ENCODE measurements at places on chromosomes 5 and 9.

- no peak for DNase-seq
Observed at GRCh38 chr9:94638335-94639060, 820 bp downstream of the FBP1 start.

DNA sequence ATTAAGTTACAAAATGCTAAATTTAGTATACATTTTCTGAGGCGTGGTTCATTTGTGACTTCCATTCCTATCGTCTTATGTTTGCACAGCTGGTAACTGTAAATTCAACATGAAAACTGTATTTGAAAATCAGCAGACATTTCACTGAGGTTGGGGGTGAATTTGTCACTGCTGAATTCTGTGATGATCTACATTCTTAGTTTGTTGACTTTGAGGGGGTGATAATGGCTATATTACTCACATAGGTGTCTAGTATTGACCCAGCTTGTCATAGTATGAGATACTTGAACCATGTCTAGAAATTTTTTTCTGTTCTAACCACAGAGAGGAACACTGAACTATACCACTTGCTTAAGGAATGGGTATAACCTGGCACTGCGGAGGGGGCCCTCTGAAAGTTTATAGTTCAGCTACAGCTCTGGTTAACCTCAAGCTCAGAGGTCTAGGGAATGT, 313.3 kb downstream of the PIK3R1 start:
- DNase-seq: no peak

DNA sequence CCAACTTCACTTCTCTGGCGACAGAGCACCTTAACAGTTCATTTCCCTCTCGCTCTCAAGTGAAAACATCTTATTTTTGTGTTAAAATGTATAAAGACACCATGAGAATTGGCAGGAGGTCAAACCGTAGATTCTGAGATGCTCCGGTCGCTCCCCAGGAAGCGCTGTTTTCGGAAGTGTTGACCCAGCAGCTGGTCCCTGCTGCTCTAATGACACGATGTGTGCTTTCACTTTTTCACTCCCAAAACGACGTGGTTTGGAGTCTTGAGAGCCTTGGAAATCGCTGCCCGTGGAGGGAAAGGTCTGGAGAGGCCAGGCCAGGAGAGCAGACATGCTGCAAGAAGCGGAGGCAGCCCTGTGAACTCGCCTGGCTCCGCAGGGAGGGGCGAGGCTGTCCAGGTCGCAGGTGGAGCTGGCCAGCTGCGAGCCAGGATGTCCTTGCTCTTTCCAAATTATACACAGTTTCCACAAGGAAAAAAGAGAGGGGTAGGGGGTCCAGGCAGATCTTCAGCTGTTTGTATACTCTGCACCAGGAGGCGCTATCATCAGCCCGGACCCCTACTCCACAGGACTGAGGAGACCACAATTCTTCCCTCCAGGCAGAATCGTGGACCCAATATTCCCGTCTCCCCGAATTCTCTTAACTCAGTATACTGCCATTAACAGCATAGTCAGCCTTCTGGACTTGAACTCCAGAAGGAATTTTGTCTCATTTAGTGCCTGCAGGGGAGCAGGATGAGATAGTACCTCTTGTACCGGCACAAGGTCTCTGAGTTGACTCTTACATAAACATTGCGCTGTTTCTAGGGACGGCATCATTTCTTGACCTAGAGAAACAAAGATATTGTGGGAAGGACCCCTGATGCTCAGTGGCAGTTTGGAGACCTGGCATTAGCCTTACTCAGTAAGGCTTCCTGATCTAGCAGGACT, 248.6 kb upstream of the ANKRD55 start:
- DNase-seq: no peak

GRCh38 chr9:92501671-92502393, 19.5 kb upstream of the ASPN start:
- DNase-seq: peak; percentile 2

- DNase-seq: no peak
Observed at GRCh38 chr5:139764886-139765408, 30.7 kb upstream of the PSD2 start.

DNA sequence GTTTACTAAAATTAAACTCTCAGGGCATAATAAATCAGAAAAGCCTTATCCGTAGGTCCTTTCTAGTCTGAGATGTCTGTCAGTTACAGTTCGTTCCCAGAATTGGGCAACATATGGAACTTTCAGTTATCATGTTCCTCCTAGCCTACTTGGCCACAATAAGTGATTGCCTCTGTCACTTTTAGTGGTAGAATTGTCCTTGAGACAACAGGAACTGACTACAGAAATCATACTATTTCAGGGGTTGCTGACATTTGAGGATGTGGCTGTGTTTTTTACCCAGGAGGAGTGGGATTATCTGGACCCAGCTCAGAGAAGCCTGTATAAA, 956 bp downstream of the ZNF189 start:
- no peak for DNase-seq

DNA sequence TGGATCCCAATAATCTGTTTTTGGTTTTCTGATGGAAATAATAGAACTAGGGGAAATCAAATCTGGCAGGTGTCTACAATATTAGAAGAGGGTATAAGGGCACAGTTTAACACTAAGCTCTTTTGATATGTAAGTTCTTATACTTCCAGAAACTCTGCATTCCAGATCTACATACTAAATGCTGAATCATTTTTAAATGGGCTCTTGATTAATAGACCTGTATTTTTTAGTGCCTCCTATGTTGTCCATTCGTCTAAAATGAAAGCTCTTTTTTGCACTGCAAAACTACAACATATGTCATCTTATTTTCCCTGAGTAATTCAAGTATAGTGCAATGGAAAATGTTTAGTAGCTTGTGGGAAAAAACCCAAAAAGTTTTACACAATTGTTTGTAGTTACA, 44.2 kb downstream of the NR6A1 start:
- DNase-seq: no peak

DNA sequence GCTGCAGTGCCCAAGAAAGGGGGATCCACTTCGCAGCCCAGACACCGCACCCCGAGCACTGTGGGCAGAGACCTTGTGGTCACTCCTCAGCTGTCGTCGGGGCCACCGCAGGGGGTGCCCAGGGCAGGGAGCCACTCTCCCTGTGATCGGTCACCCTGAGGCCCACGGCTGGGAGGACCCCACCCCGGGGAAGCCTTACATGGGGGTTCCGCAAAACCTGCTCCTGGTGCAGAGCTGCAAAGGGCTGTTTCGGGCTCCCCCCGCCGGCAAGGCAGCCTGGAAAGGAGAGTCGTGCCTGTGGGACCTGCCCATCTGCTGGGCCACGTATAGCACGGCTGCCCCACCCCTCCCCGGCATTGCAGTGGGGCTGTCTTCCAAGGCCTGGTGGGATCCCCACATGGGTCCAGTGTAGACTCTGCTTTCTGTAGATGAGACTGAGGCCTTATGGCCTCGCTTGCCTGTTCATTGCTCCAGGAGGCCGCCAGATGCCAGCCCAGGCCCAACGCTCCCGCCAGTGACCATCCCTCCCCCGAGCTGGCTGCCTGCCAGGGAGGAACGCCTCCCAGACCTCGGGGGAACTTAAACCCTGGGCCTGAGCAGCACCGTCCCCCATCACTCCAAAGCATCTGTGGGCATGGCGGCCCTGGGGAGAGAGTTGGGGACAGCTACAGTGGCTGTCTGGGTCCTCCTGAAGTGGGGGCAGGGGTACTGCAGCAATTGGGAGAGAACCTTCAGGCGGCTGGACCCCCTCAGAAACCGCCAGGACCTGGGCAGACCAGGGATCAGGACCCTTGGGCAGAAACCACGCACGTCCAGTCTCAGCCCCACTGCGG, 1.6 kb upstream of the DNLZ start:
- DNase-seq: no peak

DNA sequence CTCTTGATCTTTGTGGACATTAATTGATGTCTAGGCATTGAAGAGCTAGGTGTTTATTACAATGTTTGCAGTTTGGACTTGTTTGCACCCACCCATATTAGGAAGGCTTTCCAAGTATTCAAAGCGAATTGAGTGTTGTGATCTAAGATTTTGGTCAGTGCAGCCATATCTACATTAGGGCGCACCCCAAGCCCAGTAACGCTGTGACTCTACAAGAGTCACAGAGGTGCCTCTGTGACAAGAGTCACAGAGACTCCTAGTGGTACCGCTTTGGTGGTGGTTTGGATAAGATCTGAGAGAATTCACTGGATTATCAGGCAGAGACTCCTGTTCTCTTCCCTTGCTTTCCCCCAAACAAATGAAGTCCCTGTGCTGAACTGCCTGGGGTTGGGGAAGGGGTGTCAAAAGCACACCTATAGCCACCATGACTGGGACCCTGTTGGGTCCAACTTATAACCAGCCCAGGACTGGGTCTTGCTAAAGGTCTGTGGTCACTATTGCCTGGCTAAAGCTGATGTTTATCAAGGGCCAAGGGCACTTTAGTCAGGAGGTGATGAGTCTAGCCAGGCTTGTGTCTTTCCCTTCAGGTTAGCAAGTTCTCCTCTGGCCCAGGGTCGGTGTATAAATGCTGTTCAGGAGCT, 114.1 kb upstream of the RIOK2 start:
- no peak for DNase-seq

GRCh38 chr5:72244862-72245371, 75.1 kb downstream of the MRPS27 start:
- no peak for DNase-seq

DNA sequence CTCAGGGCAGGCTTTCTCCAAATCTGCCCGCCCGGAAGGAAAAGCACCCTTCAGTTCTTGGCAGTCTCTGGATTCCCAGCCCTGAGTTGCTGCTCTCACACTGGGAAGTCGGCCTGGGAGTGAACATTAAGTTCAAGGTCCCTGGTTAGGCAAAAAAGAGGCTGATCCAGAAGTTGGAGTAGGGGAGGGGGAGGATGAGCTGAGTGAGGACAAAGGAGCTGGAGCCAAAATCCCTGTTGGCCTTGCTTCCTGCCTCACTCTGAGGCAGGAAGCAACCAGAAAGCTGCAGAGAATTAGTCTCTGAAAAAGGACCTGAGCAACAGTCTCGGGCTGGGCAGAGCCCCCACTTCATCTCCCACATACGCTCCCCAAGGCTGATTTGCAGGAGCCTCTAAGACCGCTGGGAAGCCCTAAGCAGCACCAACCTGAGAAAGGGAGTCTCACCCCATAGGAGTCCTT, 15.0 kb upstream of the RPS14 start:
- no peak for DNase-seq

DNA sequence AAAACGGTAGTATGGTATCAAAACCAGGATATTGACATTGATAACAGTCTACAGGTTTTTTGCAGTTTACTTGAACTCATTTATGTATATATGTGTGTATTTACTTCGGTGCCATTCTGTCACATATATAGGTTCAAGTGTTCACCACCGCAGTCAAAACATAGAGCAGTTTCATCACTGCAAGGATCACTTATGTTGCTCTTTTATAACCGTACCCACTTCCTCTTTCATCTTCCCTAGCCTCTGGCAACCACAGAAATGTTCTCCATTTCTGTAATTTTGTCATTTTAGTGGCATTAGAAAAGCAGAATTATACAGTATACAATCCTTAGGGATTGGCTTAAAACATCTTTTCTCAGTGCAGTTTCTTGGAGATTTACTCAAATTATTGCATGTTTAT, 90.3 kb downstream of the SH3GL2 start:
- no peak for DNase-seq

DNA sequence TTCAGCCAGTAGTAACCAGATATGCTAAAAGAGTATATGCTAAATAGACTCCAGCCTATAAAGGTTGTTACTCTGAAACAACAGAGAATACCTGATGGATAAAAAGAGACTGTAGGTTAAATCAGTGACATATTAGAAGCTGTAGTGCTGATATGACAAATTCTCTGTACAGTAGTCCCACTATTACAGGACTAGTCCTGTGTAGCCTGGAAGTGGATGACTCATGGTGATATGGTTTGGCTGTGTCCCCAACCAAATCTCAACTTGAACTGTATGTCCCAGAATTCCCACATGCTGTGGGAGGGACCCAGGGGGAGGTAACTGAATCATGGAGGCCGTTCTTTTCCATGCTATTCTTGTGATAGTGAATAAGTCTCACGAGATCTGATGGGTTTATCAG, 276.2 kb upstream of the POU5F2 start:
- DNase-seq: no peak

- no peak for DNase-seq
Observed at GRCh38 chr9:107630156-107630555, 140.6 kb upstream of the KLF4 start.

- DNase-seq: no peak
Observed at GRCh38 chr9:74543145-74543544, 46.0 kb downstream of the RORB start.

DNA sequence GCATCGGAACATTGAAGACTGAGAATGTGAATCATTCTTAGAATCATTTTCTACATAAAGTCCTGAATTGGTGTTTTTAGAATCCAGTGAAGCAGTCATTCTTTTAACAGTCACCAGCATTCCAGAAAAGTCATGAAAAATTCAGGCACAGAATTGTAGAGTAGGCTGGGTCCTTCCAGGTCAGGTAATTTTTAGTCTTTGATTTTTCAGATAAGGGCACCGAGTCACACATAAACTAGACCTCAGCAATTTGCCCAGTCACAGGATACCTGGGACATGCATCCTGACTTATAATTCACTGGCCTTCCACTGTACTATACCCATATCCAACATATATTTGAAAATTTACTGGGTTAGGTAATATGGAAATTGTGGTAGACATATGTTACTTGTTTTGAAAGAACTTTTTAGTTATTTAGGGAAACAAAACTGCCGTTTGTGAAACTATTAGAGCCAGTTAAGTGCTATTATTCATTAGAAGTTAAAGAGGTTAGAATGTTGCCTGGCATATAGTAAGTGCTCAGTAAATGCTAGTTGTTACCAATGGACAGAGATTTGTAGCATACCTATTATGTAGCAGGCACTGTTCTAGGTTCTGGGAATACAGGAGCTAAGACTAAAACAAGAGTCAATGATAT, 10.9 kb downstream of the MAN2A1 start:
- DNase-seq: no peak

All from stimulated activated CD4-positive, alpha-beta T cell treated with anti-CD3 and anti-CD28 coated beads, Interleukin-15, amount 100 ng/mL, for 48 hours (primary cell).